Activated T-helper 1 cell treated with anti-CD3 and anti-CD28 coated beads, Interleukin-2, amount 50 U/mL, for 16 hours (primary cell): ENCODE measurements at places on chromosomes 3 and 15.

DNA sequence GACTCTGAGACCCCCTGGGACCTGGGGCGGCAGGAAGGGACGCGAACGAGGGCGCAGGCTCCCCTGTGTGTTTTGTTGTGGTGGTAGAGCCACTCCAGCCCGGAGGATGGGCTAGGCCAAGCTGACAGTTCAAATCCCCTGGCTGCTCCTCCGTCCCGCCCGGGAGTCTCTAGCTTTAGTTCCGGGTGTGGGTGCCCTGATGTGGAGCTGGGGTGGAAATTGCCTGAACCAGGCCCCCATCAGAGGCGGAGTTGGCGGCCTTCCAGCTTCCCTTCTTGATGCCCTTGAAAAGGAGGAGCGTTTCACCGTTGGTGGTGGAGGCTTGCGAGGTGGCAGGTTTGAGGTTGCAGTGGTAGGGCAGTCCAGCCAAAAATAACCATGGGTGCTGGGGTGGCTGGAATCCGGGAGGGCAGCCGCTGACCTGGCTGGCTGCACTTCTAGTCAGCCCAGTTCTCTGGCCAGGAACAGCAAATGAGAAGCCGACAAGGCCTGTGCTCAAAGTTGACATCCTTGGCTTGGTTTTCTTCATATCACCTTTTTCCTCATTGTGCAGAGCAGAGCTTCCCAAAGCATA lies 817 bp downstream of the CLK3 start:
- DNase-seq: peak; percentile 47

- DNase-seq: no peak
These were observed 402.4 kb downstream of the RBMS3 start for GRCh38 chr3:29683018-29683993.

DNA sequence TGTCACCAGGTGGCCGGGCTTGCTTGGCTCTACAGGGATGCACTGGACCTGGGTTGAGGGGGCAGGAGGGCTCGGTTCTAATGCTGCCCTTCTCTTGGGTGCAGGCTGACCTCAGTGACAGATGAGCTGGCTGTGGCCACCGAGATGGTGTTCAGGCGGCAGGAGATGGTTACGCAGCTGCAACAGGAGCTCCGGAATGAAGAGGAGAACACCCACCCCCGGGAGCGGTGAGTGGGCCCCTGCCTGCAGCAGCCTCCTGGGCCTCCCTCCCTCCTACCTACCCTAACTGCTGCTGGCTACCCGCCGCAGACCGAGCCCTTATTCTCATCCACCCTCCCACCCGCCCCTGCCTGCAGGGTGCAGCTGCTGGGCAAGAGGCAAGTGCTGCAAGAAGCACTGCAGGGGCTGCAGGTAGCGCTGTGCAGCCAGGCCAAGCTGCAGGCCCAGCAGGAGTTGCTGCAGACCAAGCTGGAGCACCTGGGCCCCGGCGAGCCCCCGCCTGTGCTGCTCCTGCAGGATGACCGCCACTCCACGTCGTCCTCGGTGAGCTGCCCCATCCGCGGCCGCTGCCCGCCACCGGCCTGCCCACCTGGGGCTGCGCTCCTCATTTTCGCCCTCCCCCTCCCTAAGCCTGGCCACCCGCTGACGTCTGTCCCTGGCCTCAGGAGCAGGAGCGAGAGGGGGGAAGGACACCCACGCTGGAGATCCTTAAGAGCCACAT lies 5.6 kb downstream of the FES start:
- DNase-seq: no peak

GRCh38 chr3:83189634-83190033 lies 1428.2 kb upstream of the GBE1 start:
- DNase-seq: no peak

DNA sequence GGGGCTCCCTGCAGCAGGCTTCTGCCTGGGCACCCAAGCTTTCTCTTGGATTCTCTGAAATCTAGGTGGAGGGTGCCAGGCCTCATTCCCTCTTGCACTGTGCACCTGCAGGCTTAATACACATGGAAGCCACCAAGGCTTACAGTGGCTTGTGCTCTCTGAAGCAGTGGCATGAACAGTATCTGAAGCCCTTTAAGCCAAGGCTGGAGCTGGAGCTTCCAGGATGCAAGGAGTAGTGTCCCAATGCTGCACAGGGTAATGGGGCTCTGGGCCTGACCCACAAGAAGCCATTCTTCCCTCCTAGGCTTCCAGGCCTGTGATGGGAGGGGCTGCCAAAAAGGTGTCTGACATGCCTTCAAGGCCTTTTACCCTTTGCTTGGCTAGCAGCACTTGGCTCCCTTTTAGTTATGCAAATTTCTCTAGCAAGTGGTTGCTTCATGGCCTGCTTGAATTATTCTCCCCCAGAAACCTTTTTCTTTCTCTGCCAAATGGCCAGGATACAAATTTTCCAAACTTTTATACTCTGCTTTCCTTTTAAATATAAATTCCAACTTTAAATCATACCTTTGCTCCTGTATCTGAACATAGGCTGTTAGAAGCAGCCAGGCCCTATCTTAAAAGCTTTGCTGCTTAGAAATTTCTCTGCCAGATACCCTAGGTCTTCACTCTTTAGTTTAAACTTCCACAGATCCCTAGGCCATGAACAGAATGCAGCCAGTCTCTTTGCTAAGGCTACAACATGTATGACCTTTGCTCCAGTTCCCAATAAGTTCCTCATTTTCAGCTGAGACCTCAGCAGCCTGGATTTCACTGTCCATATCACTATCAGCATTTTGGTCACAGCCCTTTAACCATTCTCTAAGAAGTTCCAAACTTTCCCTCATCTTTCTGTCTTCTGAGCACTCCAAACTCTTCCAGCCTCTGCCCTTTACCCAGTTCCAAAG lies 201.1 kb upstream of the LRRFIP2 start:
- no peak for DNase-seq

DNA sequence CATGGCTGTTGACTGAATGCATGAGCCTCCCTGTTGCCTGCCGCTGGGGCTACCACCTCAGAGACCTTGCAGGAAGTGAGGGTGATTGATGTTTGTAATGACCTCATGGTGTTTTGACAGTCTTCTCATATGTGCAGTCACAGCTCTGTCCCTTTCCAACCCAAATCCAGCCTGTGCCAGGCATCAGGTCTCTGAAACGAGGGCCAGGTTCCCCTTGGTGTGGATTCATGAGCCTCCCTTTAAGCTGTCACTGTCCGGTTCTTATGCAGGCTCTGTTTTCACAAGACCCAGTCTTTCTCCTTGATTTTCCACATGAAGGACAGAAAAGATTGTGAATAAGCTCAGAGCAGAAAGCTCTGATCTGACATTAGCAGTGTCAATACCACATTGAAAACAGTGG lies 43.1 kb downstream of the CEMIP start:
- no peak for DNase-seq

DNA sequence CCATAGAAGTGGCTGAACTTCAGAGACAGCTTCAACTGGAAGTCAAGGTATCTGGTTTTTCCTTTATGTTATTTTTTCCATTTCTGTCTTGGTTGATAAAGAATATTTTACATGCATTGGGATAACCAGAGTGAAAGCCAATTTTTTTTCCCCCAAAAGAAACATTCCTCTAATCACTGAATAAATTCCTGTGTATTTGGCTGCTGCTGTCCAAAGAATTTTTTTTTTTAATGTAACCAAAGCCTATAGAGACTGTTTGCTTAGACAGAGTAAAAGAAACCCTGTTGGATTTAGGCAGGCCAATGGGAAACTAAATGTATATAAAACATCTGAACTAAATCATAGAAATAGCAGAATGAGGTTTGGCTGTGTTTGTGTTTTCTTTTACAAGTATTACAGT lies 75.2 kb downstream of the CGNL1 start:
- DNase-seq: no peak

DNA sequence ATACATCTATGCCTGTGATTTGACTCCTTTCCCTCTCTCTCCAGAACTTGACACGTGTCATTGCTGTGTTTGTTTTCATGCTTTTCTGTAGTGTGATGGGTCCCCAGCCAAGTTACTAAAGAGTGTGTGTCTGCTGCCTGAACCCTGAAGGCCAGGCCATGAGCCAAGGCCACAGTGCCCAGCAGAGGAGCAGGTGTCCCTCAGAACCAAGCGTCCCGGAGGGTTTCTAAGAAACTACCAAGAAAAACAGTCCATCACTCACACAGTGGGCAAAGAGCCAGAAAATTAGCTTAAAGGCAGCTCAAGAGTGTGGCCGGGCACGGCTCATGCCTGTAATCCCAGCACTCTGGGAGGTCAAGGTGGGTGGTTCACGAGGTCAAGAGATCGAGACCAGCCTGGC lies 35.2 kb downstream of the FBXO45 start:
- DNase-seq: no peak

DNA sequence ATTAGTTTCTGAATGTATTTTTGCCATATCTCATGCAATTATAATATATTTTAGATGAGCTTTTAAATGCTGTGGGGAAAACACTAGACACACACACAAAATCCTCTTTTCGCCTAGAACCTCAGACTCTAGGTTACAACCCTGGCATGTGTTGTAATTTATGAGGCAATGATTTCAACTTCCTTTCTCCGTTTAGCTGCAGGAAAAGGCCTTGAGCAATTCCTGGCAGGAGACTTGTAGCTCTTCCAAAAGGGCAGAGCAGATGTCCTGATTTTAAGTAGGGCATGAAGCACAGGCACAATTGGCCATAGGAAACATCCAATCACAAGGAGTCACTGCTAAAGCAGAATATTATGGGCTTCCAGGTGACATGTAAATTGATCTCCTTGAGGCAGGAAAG lies 82.0 kb downstream of the GPR156 start:
- DNase-seq: no peak

GRCh38 chr3:20846832-20847231 lies 660.8 kb upstream of the SGO1 start:
- DNase-seq: no peak

DNA sequence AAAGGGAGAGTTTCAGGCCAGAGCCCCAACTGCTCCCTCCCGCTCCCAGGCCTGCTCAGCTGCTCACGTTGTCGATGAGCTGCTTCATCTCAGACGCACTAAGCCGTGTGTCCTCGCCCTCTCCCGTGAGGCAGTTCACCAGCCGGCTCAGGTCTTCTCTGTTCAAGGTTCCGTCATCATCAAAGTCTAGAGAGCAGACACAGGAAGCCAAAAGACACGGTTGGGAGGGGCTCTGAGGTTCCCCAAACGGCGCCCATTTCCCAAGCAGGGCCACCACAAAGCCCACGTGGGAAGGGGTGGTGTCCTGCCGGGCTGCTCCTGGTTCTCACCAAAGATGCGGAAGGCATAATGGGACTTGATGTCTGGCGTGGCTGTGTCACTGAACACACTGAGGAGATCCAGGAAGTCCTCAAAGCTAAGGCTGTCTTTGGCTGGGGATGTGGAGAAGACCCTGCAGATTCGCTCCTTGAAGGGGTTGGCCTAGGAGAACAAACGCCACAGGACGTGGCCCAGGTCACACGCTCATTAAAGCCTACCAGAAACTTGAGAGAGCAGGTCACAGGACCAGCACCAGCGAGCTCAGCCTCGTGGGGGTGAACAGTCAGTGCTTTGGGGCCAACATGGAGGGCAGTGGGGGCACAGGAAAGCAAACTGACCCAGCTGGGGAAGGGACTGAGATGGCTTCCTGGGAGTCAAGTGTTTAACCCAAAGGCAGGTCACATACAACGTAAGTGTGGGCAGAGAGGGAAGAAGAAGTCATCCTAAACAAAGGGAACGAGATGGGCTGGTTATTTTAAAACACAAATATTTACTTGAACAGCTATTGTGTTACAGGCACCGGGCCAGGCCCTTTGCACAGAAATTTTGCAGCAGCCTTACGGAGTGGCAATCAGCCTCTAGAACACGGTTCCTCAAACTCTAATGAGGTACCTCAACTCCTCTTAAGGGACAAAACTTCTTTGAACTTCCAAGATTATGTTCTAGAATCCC lies 2.4 kb downstream of the CIB1 start:
- peak; percentile 57 for DNase-seq

DNA sequence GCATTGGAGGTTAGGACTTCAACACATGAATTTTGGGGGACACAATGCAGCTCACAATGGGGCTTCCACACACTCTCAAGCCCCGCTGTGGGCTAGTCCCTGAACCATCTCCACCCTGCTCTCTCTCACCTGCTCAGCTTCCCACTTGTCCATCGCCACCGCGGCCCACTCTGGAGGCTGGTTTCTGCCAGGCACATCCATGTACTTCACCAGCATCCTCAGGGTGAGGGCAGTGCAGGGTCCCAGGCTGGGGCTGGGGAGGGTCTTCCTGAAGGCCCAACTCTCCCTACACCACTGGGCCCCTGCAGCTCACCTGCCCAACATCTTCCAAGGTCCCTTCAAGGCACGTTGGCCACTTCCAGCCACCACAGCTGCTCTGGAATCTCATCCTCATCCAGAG lies 46.4 kb downstream of the KLF15 start:
- DNase-seq: no peak

- DNase-seq: no peak
These were observed 761.7 kb downstream of the IGSF11 start for GRCh38 chr3:118272991-118273390.

DNA sequence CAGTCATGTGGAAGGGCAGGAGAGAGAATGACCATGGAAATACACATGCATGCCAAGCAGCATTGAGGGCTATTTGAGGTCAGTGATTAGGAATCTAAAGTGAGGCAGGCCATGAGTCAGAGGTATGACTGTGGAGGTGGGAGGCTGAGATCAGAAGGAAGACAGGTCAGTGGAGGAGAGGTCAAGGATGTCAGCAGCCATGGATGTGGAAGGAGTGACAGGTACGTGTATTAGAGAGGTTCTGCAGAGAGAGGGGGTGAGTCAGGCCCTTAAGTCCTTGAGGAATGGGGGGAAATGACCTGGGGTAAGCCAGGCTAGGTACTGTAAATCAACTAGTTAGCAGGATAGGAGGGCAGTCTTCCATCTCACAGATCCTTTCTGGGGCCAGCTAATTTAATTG lies 166.6 kb downstream of the ANO10 start:
- no peak for DNase-seq

- DNase-seq: no peak
These were observed 49.7 kb upstream of the FRMD4B start for GRCh38 chr3:69435274-69436265.

DNA sequence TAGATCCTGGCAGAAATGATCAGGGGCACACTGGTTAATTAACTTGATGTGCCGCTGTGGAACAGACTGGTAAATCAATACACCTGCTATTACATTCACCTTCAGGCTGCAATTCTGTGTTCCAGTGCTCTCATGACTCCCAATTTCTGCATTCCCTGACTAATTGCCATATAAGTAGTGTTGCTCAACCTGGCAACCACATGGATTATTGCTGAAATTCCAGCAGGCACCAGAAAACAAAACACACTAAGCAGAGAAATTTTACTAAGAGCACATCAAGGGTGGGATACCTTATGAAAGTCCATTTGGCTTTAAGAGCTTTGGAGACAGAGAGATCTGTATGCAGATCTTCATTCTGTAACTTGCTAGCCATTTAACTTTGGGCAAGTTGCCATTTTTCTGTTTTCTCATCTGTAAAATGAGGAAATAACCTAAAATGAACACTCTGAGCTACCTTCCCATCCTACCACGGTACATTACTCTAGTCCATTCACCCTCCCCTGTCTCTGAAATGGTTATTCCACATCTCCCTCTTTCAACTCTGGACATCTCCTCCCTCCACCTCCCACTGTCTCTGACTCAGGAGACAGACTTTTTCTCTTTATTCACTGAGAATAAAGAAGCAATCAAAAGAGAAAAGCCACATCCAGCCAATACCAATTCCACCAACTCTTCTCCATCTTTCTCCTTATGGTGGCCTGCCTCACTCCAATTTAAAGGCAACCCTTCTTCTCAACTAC lies 54.6 kb downstream of the STAC start:
- DNase-seq: no peak

GRCh38 chr3:189718215-189718614 lies 87.0 kb downstream of the TP63 start:
- DNase-seq: no peak
